ENCODE measurements at places on chromosomes 16 and 17. TPM values are rescaled to one million over a fixed set of nuclear protein-coding genes. Genes with fewer than 3 reads are reported as not detected.

- H3K4me1 ChIP-seq: no peaks in the 10 kb centered on the region
- no peak overlapping the region for H3K4me3 ChIP-seq
- H3K27ac ChIP-seq: no peak overlapping the region
These were observed 47.3 kb upstream of the TBX2 start for GRCh38 chr17:61352408-61352770.

DNA sequence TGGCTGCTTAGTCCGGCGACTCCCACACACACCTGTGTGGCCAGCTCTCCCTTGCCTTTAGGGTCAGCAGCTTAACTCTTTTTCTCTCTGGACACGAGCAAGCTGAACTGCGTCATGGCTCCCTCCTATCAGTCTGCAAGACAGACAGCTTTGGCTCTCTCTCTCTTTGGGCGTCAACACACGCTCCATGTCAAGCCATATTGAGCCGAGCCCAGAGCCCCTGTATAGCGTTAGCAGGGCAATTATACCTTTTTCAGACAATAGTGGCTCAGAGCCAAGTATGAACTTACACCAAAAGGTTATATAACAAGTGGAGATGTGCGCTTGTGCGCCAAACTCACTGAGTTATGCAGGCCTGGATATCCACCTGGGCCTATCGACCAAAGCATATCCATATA lies 34.8 kb upstream of the APPBP2 start:
- H3K27ac ChIP-seq: no peak overlapping the region
- no peaks in the 10 kb centered on the region for H3K36me3 ChIP-seq
- no peaks in the 10 kb centered on the region for H3K4me1 ChIP-seq
- no peak for DNase-seq

GRCh38 chr16:48885471-48885870 lies 275.5 kb upstream of the N4BP1 start:
- no peak overlapping the region for H3K27ac ChIP-seq
- H3K36me3 ChIP-seq: no peaks in the 10 kb centered on the region
- H3K27me3 ChIP-seq: no peaks in the 10 kb centered on the region
- no peaks in the 10 kb centered on the region for H3K4me1 ChIP-seq

- no peaks in the 10 kb centered on the region for H3K27me3 ChIP-seq
- H3K4me3 ChIP-seq: no peak overlapping the region
- no peak overlapping the region for H3K27ac ChIP-seq
- DNase-seq: no peak
- H3K4me1 ChIP-seq: no peaks in the 10 kb centered on the region
These were observed 54.4 kb downstream of the COX10 start for GRCh38 chr17:14123619-14124278.

- H3K4me1 ChIP-seq: no peaks in the 10 kb centered on the region
- no peaks in the 10 kb centered on the region for H3K27me3 ChIP-seq
- no peaks in the 10 kb centered on the region for H3K36me3 ChIP-seq
- H3K27ac ChIP-seq: no peak overlapping the region
- H3K4me3 ChIP-seq: no peak overlapping the region
- DNase-seq: no peak
These were observed 260.5 kb upstream of the IRX3 start for GRCh38 chr16:54547052-54547451.

GRCh38 chr16:68493412-68494070 lies 45.2 kb upstream of the SMPD3 start:
- peaks cover 3% of the 10 kb centered on the region for H3K4me1 ChIP-seq
- no peaks in the 10 kb centered on the region for H3K27me3 ChIP-seq
- H3K36me3 ChIP-seq: no peaks in the 10 kb centered on the region
- no peak overlapping the region for H3K4me3 ChIP-seq

DNA sequence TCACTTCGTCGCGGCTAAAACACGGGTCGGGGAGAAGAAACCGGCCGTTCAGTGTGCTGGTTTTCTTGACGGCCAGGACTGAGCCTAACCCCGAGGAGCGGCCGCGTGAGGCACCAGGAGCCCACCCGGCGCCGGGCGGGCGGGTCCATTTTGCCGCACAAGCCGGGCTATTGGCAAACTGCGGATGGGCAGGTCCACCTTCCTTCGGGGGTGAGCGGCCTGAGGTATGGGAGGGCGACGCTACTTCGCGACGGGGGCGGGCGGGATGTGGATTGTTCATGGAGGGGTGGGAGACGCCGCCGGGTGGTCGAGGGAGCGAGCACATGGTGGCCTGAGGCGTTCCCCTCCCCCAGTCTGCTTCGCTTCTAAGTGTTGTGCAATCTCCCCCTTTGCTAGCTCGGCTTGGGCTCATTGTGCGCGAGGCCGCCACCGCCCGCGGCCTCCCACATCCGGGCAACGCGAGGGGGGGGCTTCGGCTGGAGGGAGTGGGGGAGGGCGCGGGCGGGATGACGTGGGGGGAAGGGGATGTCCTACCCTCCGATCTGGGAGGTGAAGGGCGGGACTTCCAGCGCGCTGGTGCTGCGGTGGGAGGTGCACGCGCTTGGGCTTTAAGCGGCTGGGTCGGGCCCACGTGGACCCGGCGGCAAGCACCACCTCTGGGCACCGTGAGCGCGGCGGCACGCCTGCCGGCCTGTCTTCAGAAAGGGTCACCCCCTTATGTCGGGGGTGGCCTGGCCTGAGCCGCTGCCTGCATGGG lies 5.9 kb upstream of the CD68 start:
- H3K4me3 ChIP-seq: peak overlapping the region; percentile 98
- no peaks in the 10 kb centered on the region for H3K36me3 ChIP-seq
- H3K27ac ChIP-seq: peak overlapping the region; percentile 99
- peak; percentile 91 for DNase-seq
- H3K27me3 ChIP-seq: no peaks in the 10 kb centered on the region
- H3K4me1 ChIP-seq: peaks cover 53% of the 10 kb centered on the region

GRCh38 chr17:76467366-76467765 lies at the start of gene AANAT:
Gene AANAT, plus strand, starts transcription at chr17:76467603. Its CDS starts 1,144 bp downstream, at chr17:76468747.
- no peak for DNase-seq
- H3K27ac ChIP-seq: no peak within 1 kb of the TSS
- no peaks in the 10 kb centered on the region for H3K27me3 ChIP-seq
- no peak within 1 kb of the TSS for H3K4me3 ChIP-seq

- H3K36me3 ChIP-seq: no peaks in the 10 kb centered on the region
- H3K4me3 ChIP-seq: no peak overlapping the region
- no peaks in the 10 kb centered on the region for H3K4me1 ChIP-seq
- peak overlapping the region; percentile 85 for H3K27ac ChIP-seq
- no peak for DNase-seq
- H3K27me3 ChIP-seq: no peaks in the 10 kb centered on the region
These were observed 129.4 kb upstream of the PLCG2 start for GRCh38 chr16:81649561-81650184.

DNA sequence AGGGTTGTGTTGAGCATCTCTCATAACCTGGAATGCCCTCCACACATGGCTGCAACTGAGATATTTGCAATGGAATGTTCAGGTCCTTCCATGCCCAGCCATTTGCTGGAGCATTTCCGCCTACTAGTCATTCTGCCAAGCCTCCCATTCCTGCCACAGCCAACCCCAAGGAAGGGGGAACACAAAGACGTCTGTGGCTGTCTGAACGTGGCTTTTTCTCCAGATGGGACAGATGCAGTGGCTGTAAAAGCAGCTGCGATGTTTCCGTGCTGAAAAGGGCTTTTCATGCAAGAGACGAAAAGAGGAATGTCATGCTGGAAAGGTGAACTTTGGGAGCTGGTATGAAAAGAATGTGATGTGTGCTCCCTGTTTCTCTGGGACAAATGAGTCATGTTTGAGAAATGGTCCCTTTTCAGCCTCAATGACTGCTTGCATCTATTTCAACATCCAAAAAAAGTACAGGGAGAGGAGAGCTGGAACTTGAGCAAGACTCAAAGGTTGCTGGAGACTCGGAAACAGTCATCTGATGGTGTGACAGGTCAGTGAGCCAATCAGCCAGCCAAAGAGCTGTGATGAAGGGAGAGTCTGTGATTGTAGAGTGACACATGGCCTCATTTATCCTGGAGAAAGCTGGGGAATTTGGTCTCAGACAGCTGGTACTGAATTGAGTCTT lies 208.9 kb downstream of the SHISA9 start:
- no peaks in the 10 kb centered on the region for H3K4me1 ChIP-seq
- H3K36me3 ChIP-seq: no peaks in the 10 kb centered on the region
- no peak for DNase-seq
- no peak overlapping the region for H3K27ac ChIP-seq

GRCh38 chr16:1963806-1964505 lies 670 bp downstream of the RPS2 start:
- H3K36me3 ChIP-seq: no peaks in the 10 kb centered on the region
- H3K27ac ChIP-seq: peak overlapping the region; percentile 95
- H3K27me3 ChIP-seq: no peaks in the 10 kb centered on the region
- peak overlapping the region; percentile 96 for H3K4me3 ChIP-seq

- no peak overlapping the region for H3K27ac ChIP-seq
- no peak for DNase-seq
- H3K4me1 ChIP-seq: no peaks in the 10 kb centered on the region
- H3K4me3 ChIP-seq: no peak overlapping the region
These were observed 590.5 kb downstream of the CDH11 start for GRCh38 chr16:64531401-64531800.

DNA sequence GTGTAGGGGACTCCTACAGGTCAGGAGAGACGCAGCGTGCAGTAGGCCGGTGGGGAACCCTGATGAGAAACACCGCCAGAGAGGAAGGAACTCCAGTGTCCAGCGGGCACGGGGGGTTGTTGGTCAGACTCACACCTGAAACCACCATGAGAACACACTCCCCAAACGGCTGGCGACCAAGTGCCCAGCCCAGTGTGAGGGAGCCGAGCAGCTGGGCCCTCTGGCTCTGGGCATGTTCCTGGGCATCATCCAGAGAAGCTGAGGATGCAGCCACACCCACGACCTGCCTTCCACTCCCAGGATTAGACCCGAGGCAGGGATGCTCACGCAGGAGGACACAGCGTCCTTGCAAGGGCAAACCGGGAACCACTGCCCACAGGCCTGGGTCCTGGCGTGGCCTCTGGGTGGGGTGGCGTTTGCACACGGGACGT lies 108.3 kb upstream of the ZNF750 start:
- H3K4me3 ChIP-seq: no peak overlapping the region
- H3K36me3 ChIP-seq: no peaks in the 10 kb centered on the region
- H3K27ac ChIP-seq: no peak overlapping the region
- peak; percentile 24 for DNase-seq

- no peaks in the 10 kb centered on the region for H3K4me1 ChIP-seq
- no peak for DNase-seq
- H3K4me3 ChIP-seq: no peak overlapping the region
- no peaks in the 10 kb centered on the region for H3K27me3 ChIP-seq
These were observed 128.6 kb downstream of the SHISA6 start for GRCh38 chr17:11369575-11369974.

DNA sequence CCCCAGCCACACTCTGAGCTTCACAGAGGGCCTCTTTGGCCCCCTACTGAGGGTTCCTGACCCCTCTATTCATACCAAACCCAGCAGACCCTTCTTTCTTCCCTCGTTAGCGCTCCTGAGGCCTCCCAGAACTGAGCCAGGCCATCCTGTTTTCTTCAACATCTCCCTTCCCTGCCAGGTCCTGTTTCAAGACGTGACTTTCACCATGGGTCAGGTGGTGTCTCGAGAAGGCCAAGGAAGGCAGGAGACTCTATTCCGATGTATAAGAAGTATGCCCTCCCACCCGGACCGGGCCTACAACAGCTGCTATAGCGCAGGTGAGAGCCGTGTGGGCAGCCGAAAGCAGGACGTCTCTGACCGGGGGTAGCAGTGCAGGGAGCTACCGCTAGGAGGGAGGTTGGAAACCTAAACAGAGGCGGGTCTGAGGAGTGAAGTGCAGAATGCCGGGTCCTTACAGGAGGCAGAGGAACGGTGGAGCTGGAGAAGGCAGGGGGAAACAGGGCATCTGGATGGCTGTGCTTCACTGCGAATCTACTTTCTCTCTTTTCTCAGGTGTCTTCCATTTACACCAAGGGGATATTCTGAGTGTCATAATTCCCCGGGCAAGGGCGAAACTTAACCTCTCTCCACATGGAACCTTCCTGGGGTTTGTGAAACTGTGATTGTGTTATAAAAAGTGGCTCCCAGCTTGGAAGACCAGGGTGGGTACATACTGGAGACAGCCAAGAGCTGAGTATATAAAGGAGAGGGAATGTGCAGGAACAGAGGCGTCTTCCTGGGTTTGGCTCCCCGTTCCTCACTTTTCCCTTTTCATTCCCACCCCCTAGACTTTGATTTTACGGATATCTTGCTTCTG lies 1.3 kb upstream of the SENP3 start:
- H3K4me3 ChIP-seq: peak overlapping the region; percentile 98
- peaks cover 23% of the 10 kb centered on the region for H3K36me3 ChIP-seq
- H3K27me3 ChIP-seq: no peaks in the 10 kb centered on the region
- DNase-seq: peak; percentile 82

GRCh38 chr16:23594186-23594585 lies 1.9 kb downstream of the NDUFAB1 start:
- H3K36me3 ChIP-seq: peaks cover 40% of the 10 kb centered on the region
- DNase-seq: no peak
- peaks cover 7% of the 10 kb centered on the region for H3K4me1 ChIP-seq
- H3K4me3 ChIP-seq: no peak overlapping the region
- H3K27me3 ChIP-seq: no peaks in the 10 kb centered on the region

- peaks cover 4% of the 10 kb centered on the region for H3K4me1 ChIP-seq
- H3K27ac ChIP-seq: peak within 1 kb of the TSS; percentile 87
- peak within 1 kb of the TSS; percentile 79 for H3K4me3 ChIP-seq
- DNase-seq: no peak
- no peaks in the 10 kb centered on the region for H3K36me3 ChIP-seq
These were observed at the start of gene WIPI1 for GRCh38 chr17:68457168-68457538. Gene WIPI1, minus strand, starts transcription at chr17:68457496. Its CDS starts 75 bp downstream, at chr17:68457421.

GRCh38 chr17:14871921-14872320 lies 393.2 kb downstream of the PMP22 start:
- no peak overlapping the region for H3K4me3 ChIP-seq
- no peak for DNase-seq
- no peaks in the 10 kb centered on the region for H3K27me3 ChIP-seq
- H3K36me3 ChIP-seq: no peaks in the 10 kb centered on the region
- H3K4me1 ChIP-seq: no peaks in the 10 kb centered on the region

- H3K27ac ChIP-seq: peak overlapping the region; percentile 10
- H3K4me1 ChIP-seq: no peaks in the 10 kb centered on the region
- H3K36me3 ChIP-seq: no peaks in the 10 kb centered on the region
- DNase-seq: no peak
- no peak overlapping the region for H3K4me3 ChIP-seq
These were observed 50.0 kb downstream of the TENT4B start for GRCh38 chr16:50202926-50203624.

Gene ESRP2
- total RNA-seq: 15.7 TPM

Gene CNTNAP1
- 5.0 TPM for total RNA-seq

Gene PRR11
- 1.8 TPM for total RNA-seq

Gene MT4
- not detected for total RNA-seq

Gene CA7
- 39.8 TPM for total RNA-seq

Gene FAM20A
- 2.5 TPM for total RNA-seq

Gene SLC16A6
- 1.7 TPM for total RNA-seq

Gene CHST6
- total RNA-seq: not detected

Gene PDILT
- total RNA-seq: not detected

Gene CFAP119
- total RNA-seq: 2.9 TPM

Gene HOXB8
- total RNA-seq: 10.7 TPM

Gene CES1
- 8.1 TPM for total RNA-seq

Gene LGALS9B
- total RNA-seq: 6.6 TPM

Gene PRSS27
- total RNA-seq: not detected

Measured in Peyer's patch (tissue), 4 donors.